Putamen (tissue), 1 donor: ENCODE measurements at places on chromosomes 11 and 22.

- DNase-seq, result peak; percentile 97
These were observed 576 bp downstream of the TMEM258 start for GRCh38 chr11:61791737-61792309.

DNA sequence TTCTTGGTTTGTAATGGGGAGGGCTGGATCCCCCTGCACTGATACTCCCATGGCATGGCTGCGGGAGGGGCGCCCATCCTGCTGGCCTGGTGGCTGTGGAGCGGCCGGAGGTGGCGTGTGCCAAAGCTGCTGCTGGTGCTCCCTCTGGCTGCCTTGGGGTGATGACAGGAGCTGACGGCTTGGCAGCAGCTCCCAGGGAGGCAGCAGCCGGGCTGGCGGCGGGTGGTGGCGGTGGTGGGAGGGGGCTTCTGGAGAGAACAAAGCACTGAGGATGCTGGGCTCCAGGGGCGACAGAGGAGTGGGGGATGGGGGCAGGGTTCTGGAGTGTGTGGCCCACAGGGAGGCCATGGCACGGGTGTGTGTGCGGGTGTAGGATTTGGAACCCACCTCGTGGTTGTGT is 11.4 kb upstream of the MPPED1 start:
- DNase-seq, result no peak

DNA sequence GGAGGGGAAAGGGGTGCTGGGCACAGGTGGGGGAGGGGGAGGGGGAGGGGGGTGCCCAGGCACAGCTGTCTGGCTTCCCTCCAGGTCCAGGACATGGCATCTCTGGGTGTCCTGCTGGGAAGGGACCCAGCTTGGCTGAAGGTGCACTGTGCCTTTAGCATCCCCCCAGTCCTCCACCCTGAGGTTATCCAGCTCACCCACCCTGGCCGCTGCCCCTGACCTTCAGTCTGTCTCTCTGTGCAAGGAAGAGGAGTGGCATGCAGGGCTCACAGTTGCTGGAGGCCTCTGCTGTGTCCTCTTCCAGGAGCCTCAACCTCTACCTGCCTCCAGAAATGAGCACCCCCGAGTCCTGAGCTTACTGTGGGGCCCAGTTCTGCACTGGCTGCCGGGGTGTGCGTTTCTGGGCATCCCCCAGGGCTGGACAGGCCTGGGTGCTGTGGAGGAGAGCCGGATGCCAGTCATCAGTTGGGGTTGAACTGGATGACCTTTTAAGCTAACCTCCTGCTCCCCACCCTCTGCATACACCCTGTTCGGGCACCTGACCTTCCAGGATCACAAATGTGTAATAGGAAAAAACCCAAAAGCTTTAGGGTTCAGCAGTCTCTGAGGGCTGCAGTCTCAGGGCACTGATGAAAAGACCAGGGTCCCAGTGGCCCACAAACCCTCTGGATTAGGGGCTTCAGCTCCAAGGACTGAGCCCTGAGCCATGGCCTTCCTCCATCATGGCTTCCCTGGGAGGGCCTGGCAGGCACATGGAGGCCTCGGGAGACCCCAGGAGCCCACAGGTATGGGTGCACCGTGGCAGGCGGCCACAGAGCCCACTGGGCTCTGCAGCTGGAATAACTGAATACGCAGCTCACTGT is 9.6 kb upstream of the CTSD start:
- DNase-seq, result no peak

DNA sequence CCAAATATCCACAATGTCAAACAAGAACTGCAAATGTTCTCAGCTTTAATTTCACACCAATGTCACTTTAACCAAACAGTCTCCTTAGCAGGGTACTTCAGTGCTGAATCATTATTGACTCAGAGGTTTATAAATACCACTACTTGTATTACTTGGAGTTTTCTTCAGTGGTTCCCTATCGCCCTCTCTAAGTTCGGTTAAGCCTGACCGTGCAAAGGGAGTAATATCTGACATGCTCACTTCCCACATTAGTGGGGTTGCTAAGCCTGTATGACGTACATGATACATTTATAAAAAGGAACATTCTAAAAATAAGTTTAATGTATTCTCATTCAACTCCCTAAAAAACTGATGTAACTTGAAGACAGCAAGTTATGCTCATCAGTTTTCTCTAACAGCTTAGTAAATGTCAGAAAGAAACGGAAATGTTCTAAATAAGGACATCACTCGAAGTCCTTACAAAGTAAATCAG is 93.1 kb upstream of the ZC3H12C start:
- peak; percentile 58 for DNase-seq

DNA sequence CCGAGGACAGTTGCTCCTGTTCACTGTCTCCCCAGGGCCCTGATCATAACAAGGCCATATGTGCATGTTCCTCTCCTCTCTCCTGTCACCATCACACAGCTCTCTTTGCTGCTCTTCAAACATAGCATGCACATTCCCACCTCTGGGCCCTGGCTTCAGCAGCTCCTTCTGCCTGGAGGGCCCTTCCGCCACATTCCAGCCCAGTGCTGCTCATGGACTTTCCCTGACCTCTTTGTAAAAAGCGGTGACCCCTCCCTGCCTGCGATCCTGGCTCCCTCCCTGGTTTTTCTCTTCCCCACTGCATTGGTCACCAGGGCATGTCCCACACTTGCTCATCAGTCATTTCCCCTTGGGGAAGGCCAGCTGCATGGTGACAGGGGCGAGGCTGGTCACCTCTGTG is 98.2 kb downstream of the MYO18B start:
- no peak for DNase-seq

- DNase-seq, result no peak
These were observed 37.1 kb downstream of the NUCB2 start for GRCh38 chr11:17313349-17314231.

GRCh38 chr11:554428-555226 is 5.9 kb downstream of the LMNTD2 start:
- DNase-seq, result no peak
